AG08395 (cell line): ENCODE measurements at places on chromosomes 11 and 22.

- peak; percentile 64 for DNase-seq
These were observed 1.5 kb downstream of the TCIRG1 start for GRCh38 chr11:68040101-68040956.

- peak; percentile 38 for DNase-seq
These were observed 82.3 kb upstream of the PHOX2A start for GRCh38 chr11:72326151-72326848.

DNA sequence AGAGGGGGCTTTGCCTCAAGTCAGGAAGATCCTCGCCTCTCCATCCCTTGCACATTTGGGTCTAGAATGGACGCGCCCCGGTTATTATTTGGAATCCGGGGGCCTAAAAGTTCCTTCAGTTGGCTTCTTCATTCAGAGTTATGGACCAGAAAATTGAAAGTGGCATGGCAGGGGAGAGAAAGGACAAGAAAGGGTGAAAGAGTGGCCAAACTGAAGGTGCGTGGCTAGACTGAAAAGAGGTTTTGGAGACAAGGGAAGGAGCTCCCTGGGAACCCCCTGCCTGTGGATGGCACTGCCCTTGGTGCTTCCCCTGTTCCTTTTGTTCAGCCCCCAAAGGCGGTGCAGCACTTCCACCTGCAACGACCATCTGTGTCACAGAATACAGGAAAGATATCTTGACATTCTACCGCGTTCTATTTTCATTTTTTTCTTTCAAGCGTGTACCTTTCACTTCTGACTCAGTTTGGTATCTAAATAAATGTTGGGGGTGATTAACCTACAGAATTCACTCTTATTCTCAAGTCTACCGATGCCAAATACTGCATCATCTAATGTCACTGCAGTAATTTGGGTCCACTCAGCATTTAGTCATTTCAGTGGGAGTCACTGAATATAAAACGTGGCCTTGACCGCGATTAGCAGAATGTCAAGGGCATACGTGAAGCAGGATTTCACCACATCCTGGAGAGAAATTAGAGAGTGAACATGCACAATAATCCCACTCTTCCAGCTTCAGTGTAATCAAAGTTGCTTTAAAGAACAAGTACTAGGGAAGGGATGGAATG lies 88.1 kb upstream of the ARHGAP32 start:
- DNase-seq = no peak

DNA sequence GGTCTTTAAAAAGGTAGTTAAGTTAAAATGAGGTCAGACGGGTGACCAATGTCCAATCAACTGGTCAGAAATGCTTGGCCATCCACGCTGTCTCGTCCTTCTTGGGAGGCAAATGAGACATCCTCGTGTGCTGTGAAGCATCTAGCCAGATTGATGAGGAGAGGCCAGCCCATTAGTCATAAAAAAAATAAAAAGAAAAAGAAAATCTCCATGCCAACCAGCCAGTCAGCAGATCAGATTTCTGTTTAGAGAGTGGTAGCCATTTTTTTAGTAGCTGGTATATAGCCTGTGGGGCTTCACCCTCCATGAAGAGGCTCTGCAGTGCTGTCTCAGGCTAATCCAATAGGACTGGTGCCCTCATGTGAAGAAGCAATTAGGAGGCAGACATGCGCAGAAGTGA lies 343.1 kb upstream of the SYN3 start:
- DNase-seq = peak; percentile 19
